Suppressor macrophage treated with lipopolysaccharide for 4 hours (primary cell): ENCODE measurements at places on chromosomes 3 and 15.
A peak's percentile ranks its signal among the peaks of the same experiment; 100 is the strongest.

DNA sequence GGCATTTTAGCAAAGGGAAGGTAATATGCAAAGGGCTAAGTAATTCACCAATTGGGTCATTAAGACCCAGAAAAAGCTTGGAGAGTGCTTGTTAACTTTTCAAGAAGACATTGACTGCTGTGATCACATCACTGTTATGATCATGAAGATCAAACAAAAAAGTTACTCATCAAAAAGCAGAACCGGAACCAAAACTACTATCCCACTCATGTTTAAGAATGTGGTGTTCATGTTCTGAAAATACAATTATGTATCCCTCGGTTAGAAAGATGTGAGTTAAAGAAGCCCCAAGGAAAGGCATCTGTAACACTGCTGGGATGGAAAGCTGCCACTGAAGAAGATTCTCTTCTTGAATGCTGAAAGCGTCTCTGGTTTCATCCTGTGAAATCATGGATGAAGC lies 32.6 kb downstream of the BBX start:
- DNase-seq, result peak; percentile 38

DNA sequence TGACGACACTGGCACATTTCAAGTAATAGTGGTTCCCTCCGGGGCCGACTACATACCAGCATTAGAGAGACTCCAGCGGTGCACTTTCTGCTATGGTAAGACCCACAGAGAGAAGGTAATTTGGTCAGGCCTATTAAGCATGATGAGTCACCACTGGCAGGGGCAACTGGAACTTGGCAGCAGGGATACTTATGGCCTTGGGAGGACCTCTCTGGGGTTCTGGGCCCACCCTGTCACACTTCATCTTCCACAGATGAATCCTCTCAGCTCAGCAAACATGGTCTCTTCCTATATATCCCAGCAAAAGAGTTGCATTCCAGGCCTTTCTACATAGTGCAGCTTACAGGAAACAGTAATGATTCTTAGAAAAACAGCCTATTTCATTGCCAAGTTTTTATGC lies 88.0 kb downstream of the PIK3R4 start:
- no peak for DNase-seq

GRCh38 chr15:101773496-101774100 lies 29.7 kb upstream of the OR4F6 start:
- no peak for DNase-seq

- no peak for DNase-seq
Measured at GRCh38 chr3:172676196-172676922, 34.5 kb downstream of the NCEH1 start.

DNA sequence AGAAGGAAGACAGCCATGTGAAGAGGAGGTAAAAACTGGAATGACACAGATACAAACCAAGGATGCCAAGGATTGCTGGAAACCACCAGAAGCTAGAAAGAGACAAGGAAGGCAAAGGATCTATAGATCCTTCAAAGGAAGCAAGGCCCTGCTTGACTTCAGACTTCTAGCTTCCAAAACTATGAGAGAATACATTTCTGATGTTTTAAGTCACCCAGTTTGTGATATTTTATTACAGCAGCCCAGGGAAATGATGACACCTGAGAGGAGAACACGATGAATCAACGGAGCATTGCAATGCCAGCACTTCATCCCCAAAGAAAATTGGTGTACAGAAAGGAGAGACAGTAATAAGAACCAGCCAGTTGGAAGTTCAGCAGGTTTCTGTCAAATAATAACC lies 116.3 kb downstream of the MAGI1 start:
- DNase-seq, result no peak

GRCh38 chr15:94584833-94585244 lies 353.5 kb downstream of the MCTP2 start:
- DNase-seq, result peak; percentile 11
